ENCODE measurements at places on chromosomes 6 and 20.

DNA sequence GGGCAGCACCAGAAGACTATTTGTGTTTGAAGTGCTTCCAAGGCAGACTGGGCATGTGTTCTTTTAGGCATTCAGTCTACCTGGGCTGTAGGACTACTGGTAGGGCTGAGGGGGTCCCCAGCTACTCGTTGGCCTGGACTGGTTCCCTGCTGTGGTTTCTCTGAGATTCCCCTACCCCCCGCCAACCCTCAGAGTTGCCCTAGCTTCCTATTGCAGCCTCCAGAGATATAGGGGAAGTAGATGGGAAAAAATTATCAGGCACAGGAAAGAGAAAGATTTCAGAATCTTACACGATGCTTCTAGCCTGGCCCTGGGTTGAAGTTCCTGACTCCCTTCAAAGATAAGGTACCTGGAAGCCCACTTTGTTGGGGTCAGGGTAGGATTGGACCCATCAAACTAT, 22.5 kb downstream of the BRPF3 start:
- DNase-seq = no peak
- H3K27me3 ChIP-seq = no peaks in the 10 kb centered on the region
- H3K36me3 ChIP-seq = peaks cover 73% of the 10 kb centered on the region
- no peak overlapping the region for H3K27ac ChIP-seq
- no peak overlapping the region for H3K4me3 ChIP-seq
- no peaks in the 10 kb centered on the region for H3K4me1 ChIP-seq

DNA sequence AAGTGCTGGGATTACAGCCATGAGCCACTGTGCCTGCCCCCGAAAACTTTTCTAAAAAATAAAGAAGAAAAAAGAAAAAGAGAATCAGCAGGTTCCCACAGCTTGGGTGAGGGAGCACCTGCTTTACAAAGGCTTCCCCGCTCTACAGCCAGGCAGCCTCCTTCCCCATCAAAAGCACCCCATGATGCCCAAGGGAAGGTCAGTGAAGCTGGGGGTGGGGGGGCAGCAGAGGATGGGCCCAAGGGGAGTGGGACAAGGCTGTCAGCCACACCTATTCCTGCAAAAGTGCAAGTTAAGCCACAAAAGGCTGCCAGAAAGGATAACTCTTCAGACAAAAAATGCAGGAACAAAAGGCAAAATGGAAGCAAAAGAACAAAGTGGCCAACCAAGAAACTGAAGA, 72.5 kb downstream of the FAM50B start:
- peaks cover 9% of the 10 kb centered on the region for H3K36me3 ChIP-seq
- H3K4me1 ChIP-seq = peaks cover 2% of the 10 kb centered on the region
- no peak overlapping the region for H3K27ac ChIP-seq

- no peaks in the 10 kb centered on the region for H3K4me1 ChIP-seq
- no peak overlapping the region for H3K4me3 ChIP-seq
- no peak for DNase-seq
- H3K27me3 ChIP-seq = no peaks in the 10 kb centered on the region
Observed at GRCh38 chr6:114651611-114652010, 308.8 kb upstream of the HS3ST5 start.

DNA sequence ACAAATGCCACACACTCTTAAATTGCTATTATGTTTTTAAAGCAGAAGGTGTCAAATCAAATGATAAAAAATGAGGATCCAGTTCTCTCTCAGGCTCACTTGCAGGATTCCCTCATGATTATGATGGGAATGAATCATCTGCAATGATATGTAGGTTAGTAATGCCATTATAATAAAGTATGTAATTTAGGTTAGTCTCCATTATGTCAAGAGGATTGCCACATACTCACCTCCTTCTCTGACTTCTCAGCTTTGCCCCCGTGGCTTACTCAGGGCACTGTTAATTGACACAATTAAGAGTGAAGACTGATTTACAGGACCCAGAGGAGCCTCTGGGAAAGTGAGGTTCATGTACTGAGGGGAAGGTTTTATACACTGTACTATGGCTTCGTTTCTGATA, 591.7 kb upstream of the NRSN1 start:
- no peak overlapping the region for H3K27ac ChIP-seq
- no peaks in the 10 kb centered on the region for H3K36me3 ChIP-seq
- H3K27me3 ChIP-seq = no peaks in the 10 kb centered on the region
- H3K4me1 ChIP-seq = no peaks in the 10 kb centered on the region

GRCh38 chr6:129845696-129846095, 15.4 kb downstream of the TMEM244 start:
- no peak for DNase-seq
- no peak overlapping the region for H3K4me3 ChIP-seq
- H3K27ac ChIP-seq = no peak overlapping the region

DNA sequence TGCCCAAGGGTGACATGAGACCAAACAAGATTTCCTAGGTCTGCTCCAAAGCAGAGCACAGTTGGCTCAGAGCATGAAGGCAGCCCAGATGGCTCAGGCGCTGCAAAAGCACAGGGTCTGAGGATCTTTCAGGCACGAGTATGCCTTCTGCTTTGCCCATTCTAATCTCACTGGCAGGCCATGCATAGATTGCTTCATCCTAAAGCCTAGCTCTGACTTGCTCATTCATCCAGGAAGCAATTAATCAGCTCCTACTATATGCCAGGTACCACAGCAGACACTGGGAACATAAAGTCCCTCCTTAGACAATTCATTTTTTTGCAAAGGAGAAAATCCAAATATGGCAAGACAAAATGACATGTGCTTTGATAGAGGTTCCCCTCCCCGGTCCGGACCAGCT, 31.2 kb downstream of the GPLD1 start:
- DNase-seq = no peak
- no peaks in the 10 kb centered on the region for H3K4me1 ChIP-seq
- no peak overlapping the region for H3K27ac ChIP-seq
- H3K4me3 ChIP-seq = no peak overlapping the region
- H3K27me3 ChIP-seq = no peaks in the 10 kb centered on the region

Data from H9 (cell line).